ENCODE measurements at places on chromosomes 13 and 19.

GRCh38 chr19:54502518-54503048 is at the start of gene LAIR2:
Gene LAIR2 (plus strand): TSS chr19:54502831. CDS start chr19:54502919, 88 bp downstream.
- DNase-seq, result no peak

- DNase-seq, result peak; percentile 88
These were observed 459 bp downstream of the PCDH20 start for GRCh38 chr13:61415058-61415721.

- no peak for DNase-seq
These were observed 42.3 kb upstream of the TSHZ3 start for GRCh38 chr19:31391518-31391917.

DNA sequence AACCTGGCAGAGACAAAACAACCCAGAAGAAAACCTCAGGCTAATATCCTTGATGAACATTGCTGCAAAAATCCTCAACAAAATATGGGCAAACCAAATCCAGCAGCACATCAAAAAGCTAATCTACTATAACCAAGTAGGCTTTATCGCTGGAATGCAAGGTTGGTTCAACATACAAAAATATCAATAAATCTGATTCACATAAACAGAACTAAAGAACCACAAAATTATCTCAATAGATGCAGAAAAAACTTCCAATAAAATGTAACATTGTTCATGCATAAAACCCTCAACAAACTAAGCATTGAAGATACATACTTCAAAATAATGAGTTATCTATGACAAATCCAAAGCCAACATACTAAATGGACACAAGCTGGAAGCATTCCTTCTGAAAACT is 8.8 kb downstream of the ZNF724 start:
- no peak for DNase-seq

DNA sequence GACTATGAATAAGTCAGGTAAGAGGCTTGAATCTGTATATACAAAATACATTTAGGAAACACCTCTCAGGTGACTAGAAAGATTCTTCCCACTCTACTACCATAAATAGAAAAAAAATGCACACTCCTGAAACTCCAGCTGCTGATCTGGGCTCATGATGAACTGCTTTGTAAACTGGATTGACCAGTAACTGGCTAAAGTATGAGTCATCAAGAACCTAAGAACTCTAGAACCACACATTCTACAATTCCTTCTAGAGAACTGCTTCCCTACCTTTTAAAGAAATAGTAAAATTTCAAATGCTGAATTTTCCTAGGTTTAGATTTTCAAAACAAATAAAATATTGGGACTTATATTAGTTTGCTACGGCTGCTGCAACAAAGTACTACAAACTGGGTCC is 55.2 kb downstream of the ELF1 start:
- DNase-seq, result peak; percentile 42

DNA sequence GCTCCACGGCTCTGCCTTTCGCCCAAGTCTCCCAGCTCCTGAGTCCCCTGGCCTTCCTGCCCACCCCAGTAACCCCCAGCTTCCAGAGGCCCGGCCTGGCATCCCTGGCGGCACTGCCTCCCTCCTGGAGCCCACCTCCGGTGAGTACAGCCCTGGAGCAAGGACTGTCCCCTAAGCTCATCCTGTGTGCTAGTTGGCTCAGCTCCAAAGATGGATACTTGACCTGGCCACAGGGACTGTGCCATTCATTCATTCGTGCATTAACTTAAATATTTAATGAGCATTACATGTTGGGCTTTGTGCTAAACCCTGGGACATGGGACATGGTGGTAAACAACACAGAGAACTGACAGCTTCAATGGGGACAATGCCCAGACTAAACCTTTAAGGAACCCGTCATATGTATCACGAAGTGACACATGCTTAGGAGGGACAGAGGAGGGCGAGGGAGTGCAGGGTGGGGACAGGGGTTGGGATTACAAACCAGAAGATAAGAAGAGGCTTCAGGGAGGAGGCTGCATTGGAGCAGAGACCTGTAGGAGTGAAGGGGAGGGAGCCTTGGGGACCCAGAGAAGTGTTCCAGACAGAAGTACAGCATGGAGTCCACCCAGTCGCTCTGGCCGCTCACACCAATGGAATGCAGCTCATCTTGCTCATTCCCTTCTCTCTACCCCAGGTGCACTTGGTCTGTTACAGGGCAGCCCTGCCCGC is 6.9 kb upstream of the OVOL3 start:
- peak; percentile 17 for DNase-seq

DNA sequence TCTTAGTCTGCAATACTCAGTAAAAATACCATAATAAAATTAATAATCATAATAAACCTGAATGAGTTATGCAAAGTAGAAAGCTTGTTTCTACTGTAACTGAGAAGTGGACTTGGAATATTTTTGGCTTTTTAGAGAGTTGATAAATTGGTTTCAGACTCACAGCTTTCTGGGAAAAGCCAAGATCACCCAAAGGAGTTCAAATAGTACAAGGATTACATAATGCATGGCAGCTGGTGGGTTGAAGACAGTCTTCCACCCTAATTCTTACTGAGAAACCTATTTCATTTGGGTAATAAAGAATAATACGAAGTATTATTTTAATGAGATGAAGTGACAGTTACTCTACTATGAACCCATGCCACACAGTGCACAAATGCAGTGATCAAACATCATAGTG is 139.4 kb upstream of the KLF12 start:
- no peak for DNase-seq
